ENCODE measurements at places on chromosomes 5 and 9. TPM values are rescaled to one million over a fixed set of nuclear protein-coding genes. Genes with fewer than 3 reads are reported as not detected.

The C9orf57 gene
- not detected for polyA plus RNA-seq

The FBP2 gene
- polyA plus RNA-seq, result not detected

The C9 gene
- not detected for polyA plus RNA-seq

The LRRC19 gene
- 0.06 TPM for polyA plus RNA-seq

The GPRIN1 gene
- 0.06 TPM for polyA plus RNA-seq

The C7 gene
- not detected for polyA plus RNA-seq

The CEP120 gene
- polyA plus RNA-seq, result 22.7 TPM

GRCh38 chr5:44943647-44944046, 134.9 kb downstream of the MRPS30 start:
- H3K4me3 ChIP-seq, result no peak overlapping the region
- no peak for DNase-seq
- no peak overlapping the region for H3K27ac ChIP-seq
- peaks cover 4% of the 10 kb centered on the region for H3K36me3 ChIP-seq

DNA sequence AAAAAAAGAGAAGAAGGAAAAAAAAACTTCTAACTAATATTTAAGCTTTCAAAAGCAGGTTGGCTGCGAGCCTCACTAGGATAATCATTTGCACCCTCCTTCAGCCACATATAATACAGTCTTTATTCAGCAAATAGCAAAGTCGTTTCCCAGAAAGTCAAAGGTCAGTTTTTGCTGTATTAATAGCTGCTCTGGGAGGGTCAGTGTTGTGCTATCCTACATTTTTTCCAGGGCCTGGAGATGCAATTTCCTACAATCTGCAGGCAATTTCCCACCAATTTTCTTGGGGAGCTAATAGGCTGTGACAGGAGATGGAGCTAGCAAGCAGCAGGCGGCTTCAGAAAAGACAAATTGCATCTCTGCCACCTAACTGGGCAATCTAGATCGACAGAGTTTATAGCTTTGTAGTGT, 136.8 kb downstream of the TLE1 start:
- H3K27ac ChIP-seq, result no peak overlapping the region
- DNase-seq, result no peak
- H3K4me3 ChIP-seq, result no peak overlapping the region
- H3K27me3 ChIP-seq, result peaks cover 22% of the 10 kb centered on the region

GRCh38 chr5:108753877-108754276, 6.2 kb downstream of the FER start:
- H3K4me3 ChIP-seq, result no peak overlapping the region
- peaks cover 4% of the 10 kb centered on the region for H3K4me1 ChIP-seq
- DNase-seq, result no peak
- no peaks in the 10 kb centered on the region for H3K27me3 ChIP-seq
- H3K36me3 ChIP-seq, result no peaks in the 10 kb centered on the region

GRCh38 chr9:113844466-113844865, 31.6 kb upstream of the ZNF618 start:
- DNase-seq, result no peak
- no peaks in the 10 kb centered on the region for H3K27me3 ChIP-seq
- H3K27ac ChIP-seq, result no peak overlapping the region
- H3K4me1 ChIP-seq, result no peaks in the 10 kb centered on the region
- no peak overlapping the region for H3K4me3 ChIP-seq
- no peaks in the 10 kb centered on the region for H3K36me3 ChIP-seq

GRCh38 chr9:98867429-98868168, 60.1 kb downstream of the GALNT12 start:
- H3K27ac ChIP-seq, result no peak overlapping the region
- no peaks in the 10 kb centered on the region for H3K36me3 ChIP-seq
- no peak for DNase-seq
- no peak overlapping the region for H3K4me3 ChIP-seq
- H3K4me1 ChIP-seq, result peaks cover 1% of the 10 kb centered on the region

GRCh38 chr5:28725001-28725400, 1686.6 kb upstream of the CDH9 start:
- H3K27me3 ChIP-seq, result no peaks in the 10 kb centered on the region
- DNase-seq, result no peak
- no peaks in the 10 kb centered on the region for H3K36me3 ChIP-seq
- no peaks in the 10 kb centered on the region for H3K4me1 ChIP-seq
- H3K27ac ChIP-seq, result no peak overlapping the region

GRCh38 chr9:98568909-98569469, 139.7 kb downstream of the GABBR2 start:
- no peaks in the 10 kb centered on the region for H3K4me1 ChIP-seq
- H3K27ac ChIP-seq, result no peak overlapping the region
- H3K36me3 ChIP-seq, result no peaks in the 10 kb centered on the region
- H3K4me3 ChIP-seq, result no peak overlapping the region

DNA sequence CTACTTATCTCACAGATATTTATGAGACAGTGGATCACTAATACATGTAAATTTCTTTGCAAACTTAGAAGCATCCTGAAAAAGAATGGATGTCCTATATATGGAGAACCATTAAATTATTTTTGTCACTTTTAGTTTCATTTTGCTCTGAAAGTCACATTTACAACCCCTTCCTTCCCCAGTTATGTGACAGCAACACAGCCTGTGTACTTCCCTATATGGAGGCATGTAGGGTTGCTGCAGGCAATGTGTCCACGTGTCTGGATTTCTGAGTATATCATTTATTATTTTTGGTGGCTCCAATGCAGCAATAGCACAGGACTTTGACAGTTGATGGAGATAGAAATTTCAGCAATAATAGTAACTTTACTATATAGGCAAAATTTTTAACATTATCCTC, 156.4 kb downstream of the ST8SIA4 start:
- peak overlapping the region; percentile 46 for H3K4me3 ChIP-seq
- H3K27ac ChIP-seq, result no peak overlapping the region
- H3K36me3 ChIP-seq, result no peaks in the 10 kb centered on the region
- no peak for DNase-seq
- H3K27me3 ChIP-seq, result no peaks in the 10 kb centered on the region

DNA sequence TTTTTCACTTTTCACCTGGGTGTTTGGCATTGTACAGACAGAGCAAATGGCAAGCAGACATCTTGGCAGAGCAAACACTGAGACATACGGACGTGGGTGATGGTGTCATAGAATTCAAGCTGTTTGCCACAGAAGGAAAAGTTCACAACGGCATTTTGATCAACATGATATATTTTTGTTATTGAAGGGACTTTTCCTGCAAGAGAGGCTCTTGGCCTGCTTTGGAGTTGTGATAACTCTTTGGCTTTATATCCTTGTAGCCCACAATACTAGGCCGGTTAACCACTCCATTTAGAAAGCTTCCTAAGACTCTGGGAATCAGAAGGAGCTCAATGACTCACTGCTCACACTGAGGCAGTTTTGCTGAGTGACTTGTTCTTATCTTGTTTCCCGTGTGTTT, 1038.3 kb downstream of the TLE1 start:
- no peaks in the 10 kb centered on the region for H3K36me3 ChIP-seq
- no peaks in the 10 kb centered on the region for H3K27me3 ChIP-seq
- no peak overlapping the region for H3K4me3 ChIP-seq
- DNase-seq, result no peak
- H3K4me1 ChIP-seq, result no peaks in the 10 kb centered on the region

DNA sequence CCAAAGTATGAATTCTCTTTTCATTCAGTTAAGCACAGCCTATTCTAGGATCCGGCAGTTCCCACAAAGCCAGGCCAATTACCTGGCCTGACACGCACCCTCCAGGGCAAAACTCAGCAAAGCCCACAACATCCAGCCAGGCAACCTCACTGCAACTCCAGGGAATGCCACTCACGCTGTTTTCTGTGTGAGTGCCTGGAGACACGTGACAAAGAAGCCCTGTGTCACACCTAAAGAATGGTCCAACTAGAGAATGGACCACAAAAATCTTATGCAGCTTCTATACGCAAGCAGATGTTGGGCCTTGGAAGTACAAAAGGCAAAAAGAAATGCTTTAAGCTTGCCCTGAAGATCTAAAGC, 20.2 kb downstream of the RETREG1 start:
- no peak for DNase-seq
- peak overlapping the region; percentile 16 for H3K4me3 ChIP-seq
- no peak overlapping the region for H3K27ac ChIP-seq
- H3K4me1 ChIP-seq, result peaks cover 91% of the 10 kb centered on the region
- peaks cover 17% of the 10 kb centered on the region for H3K36me3 ChIP-seq

DNA sequence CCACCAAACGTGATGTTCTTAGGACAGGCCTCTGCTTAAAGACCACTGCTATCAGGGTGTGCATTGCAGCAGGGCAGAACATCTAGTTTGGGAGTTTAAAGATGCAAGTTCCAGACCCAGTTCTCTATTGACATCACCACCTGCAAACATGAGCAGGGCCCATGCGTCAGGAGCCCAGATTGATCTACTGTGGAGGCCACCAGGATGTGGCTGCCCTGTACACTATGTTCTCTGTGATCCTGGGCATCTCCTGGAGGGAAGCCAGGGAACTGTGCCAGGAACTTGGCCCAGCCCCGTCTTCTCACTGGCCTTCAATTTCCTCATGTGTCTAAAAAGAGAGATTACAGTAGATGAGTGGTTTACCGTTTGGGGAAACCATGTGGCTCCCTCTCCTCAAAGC, 87.1 kb downstream of the PDE6A start:
- no peak overlapping the region for H3K4me3 ChIP-seq
- H3K27ac ChIP-seq, result no peak overlapping the region
- H3K27me3 ChIP-seq, result no peaks in the 10 kb centered on the region
- peaks cover 16% of the 10 kb centered on the region for H3K4me1 ChIP-seq
- H3K36me3 ChIP-seq, result no peaks in the 10 kb centered on the region
- DNase-seq, result no peak

DNA sequence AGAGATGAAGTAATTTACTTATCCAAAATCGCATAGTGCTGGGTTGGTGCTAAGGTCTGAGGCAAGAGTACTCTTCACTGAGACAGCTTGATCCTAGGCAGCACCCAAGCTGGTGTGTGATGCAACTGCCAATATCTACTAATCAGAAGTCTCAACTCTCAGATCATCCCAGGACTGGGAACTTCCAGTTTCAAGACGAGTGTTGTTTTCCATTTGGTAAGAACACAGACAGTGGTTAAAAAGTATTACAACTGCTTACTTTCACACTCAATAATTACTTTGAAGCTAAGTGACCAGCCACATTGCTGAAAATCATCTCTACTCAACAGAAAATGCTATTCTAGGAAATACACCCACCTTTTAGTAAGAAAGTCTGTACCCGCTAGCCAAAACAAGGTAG, 45.3 kb downstream of the FBXW11 start:
- no peak overlapping the region for H3K27ac ChIP-seq
- H3K36me3 ChIP-seq, result peaks cover 2% of the 10 kb centered on the region
- no peak overlapping the region for H3K4me3 ChIP-seq
- no peak for DNase-seq

DNA sequence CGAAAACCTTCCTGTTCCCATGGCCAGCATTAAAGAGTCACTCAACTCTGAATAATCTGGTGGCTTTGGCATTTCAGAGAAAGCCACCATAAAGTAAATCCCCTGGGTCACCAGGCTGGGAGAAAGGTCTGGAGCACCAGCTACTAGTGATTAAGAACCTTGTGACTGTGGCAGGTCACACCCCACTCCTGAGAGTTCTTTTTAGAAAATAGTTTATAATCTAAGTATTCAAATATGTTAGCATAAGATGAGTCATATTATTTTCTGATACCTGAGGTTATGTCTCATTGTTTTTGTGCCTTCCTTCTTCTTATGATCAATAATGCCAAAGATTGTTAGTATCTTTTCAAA, 351.7 kb downstream of the ARRDC3 start:
- no peak overlapping the region for H3K27ac ChIP-seq
- no peaks in the 10 kb centered on the region for H3K4me1 ChIP-seq
- no peaks in the 10 kb centered on the region for H3K36me3 ChIP-seq
- DNase-seq, result no peak

DNA sequence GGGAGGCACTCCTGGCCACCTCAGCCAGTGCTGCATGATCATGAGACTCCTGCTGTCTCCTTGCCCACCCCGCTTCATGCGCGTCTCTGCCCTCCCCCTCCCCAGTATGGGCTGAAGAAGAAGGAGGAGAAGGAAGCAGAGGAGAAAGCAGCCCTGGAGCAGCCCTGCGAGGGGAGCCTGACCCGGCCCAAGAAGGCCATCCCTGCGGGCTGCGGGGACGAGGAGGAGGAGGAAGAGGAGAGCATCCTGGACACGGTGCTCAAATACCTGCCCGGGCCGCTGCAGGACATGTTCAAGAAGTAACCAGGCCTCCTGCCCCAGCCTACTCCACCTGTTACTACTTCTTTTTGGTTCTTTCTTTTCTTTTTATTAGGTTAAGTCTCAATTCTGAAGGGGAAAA, 8.4 kb downstream of the CPLX2 start:
- peaks cover 18% of the 10 kb centered on the region for H3K36me3 ChIP-seq
- DNase-seq, result no peak
- H3K27me3 ChIP-seq, result peaks cover 53% of the 10 kb centered on the region
- H3K4me3 ChIP-seq, result no peak overlapping the region

DNA sequence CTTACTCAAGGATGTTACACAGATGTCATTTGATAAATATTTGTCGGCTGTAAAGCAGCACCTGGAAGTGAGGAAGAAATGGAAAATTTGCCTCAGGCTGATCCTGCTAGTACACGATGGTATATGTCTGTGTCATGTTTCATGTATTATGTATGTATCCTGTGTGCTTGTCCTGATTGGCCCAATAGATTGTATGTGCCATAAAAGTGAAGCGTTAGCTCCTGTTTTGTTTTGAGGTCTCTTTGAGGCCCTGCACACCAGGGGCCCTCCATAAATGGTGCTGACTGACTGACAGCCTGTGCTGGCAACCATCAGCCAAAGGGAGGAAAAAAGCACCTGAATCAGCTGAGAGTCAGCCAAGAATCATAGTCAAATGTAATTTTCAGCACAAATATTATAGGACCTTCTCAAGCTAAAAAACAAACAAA, 11.8 kb upstream of the LNPEP start:
- peaks cover 77% of the 10 kb centered on the region for H3K4me1 ChIP-seq
- peak overlapping the region; percentile 94 for H3K27ac ChIP-seq
- peak overlapping the region; percentile 36 for H3K4me3 ChIP-seq
- peak; percentile 40 for DNase-seq
- H3K27me3 ChIP-seq, result no peaks in the 10 kb centered on the region

DNA sequence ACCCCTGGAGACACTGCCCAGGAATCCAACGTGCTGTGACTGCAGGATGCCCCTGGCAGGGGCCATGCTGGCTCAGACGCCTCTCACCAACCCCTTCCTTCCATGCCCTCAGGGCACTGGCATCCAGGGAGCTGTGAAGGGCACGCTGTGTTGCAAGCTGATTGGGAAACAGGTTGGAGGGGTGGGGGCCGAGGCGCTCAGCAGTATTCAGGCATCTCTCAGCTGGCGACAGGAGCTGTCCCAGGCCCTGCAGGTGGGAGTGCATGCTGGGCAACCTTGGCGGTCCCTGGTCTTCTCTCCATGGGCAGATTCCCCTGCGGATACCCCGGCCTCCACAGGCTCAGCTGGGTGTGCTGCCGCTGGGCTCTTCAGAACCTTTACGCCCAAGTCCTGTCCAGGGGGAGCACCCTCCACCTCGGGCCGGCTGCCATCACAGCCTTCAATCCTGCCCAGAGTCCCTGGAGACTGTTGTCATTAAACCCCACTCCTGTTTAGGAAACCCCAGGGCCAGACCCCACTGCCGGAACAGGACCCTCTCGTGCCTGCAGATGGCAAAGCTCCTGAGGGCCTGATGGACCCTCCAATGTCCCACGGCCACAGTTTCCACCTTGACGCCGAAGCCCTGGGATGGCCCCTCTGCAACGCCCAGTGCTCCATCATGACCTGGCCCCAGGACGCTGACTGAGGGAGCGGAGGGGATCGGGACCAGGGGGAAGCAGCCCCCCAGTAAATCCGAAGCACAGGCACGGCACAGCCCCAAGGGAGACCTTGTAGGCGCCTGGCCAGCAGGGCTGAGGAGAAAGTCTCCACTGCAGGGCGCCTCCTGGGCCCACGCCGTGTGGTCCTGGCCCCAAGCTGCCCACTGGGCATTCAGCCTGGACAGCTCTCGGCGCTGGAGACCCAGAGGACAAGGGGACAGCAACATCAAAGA, 9.3 kb downstream of the TPPP start:
- no peaks in the 10 kb centered on the region for H3K4me1 ChIP-seq
- no peaks in the 10 kb centered on the region for H3K36me3 ChIP-seq
- no peak overlapping the region for H3K4me3 ChIP-seq
- DNase-seq, result no peak
- H3K27me3 ChIP-seq, result no peaks in the 10 kb centered on the region

All from naive thymus-derived CD8-positive, alpha-beta T cell (primary cell).